NCI-H1105 treated with DMSO at 0.1 percent for 48 hours (cell line): ENCODE measurements at places on chromosomes 5 and 9.

GRCh38 chr5:2241842-2242241 is 359.1 kb upstream of the IRX4 start:
- no peak for DNase-seq

GRCh38 chr5:150396267-150396666 is 16.4 kb downstream of the CD74 start:
- DNase-seq: no peak

DNA sequence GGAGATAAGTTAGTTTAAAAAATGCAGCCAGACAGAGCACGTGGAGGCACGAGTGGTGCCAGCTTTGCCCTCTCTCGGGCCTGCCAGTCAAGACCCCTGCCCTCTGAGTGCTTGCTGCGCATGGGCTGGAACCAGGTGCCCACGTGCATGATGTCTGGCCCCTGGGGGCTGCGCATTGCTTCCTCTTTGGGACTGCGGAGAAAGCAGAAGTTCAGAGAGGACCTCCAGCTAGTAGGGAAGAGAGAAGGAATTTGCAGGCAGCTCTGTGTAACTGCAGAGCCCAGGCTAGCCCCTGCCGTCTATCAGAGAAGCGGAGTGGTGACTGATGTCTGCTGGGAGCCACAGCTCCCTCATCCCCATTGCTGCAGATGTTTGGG is 9.7 kb upstream of the RNU6ATAC start:
- no peak for DNase-seq

DNA sequence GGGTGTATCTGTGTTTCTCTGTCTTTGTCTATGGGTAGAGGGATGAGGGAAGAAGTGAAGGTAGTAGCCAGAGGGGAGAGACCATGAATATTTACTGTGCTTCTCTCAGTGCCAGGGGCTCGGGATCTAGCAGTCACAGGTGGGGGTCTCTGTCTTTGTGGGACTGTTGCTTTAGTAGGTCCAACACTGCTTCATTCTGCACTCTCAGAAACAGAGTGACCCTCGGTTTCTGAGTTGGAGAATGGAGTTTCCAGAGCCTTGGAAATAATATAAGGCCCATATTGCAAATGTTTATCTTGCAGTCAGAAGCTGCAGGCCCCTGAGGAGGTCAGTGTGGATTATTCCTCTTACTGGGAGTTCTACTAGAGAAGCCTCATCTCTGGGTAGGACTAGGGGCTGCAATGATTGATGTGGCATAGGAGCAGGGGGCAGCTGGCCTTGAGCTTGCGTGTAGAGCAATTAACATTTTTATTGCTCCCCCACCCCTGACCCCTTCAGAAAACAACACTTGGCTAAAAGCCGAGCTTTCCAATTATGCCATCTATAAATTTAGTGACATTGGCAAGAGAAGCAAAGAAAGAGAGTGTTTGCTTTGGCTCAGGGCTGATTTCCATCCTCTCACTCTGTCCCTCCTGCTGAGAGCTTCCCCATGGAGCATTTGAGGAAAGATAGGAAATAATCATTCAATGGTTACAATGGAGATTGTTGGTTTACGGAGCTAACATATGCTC is 55.0 kb upstream of the TRPC7 start:
- DNase-seq: peak; percentile 88

DNA sequence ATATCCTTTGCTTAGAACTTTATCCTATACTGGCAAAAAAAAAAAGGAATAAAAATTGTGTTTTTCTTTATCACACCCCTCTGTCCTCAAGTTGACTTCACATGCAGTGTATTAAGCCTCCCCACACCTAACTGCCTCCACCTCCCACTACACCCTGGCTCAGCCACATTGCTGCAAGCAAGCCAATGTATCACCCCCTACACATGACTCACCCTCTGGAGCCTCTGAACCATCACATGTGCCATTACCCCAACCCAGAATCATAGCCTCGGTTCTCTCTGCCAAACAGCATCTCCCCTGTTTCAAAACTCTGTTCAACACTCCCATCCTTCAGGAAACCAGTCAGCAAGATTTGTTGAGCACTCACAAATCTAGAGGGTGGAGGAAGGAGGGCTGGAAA is 209.0 kb downstream of the CWC27 start:
- DNase-seq: no peak

DNA sequence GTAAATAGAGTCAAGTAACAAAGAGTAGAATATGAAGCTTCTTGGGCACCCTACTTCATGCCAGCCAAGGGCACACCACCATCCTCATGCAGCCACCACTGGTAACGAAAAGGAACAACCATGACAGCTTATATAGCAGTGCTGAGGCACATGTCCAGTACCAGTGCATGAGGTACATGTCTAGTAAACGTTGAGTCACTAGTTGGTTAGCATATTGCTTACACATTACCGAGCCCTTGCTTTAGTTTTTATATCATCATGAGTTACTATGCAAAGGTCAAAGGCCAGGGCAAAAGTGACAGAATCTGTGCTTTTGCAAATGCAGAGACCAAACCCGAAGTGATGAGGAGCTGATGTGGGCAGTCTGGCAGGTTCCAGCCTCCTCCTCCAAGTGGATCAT is 147.1 kb upstream of the MAP1B start:
- DNase-seq: no peak

DNA sequence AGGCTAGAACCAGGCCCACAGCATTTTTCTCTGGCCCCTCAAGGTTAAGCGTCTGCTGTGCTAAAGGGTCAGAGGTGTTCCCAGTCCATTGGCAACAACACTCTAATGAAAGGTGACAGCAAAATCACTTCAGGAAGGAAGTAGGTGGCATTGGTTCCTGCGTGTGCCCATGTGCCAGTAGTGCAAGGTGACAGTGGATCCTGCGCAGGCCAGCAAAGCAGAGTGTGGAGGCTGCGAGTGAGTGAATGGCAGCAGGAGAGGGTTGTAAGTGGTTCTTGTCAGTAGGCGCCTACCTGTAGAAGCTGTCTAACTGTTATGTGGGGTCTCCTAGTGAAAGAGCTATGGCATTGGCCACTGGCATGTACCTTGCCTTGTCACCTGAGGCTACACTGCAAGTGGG is 898.2 kb upstream of the TYRP1 start:
- no peak for DNase-seq
